ENCODE measurements at places on chromosomes 2 and 18. TPM values are rescaled to one million over a fixed set of nuclear protein-coding genes. Genes with fewer than 3 reads are reported as not detected.

UGT1A3 gene
- not detected for total RNA-seq

PROKR1 gene
- total RNA-seq = 1.7 TPM

SESTD1 gene
- total RNA-seq = 56.7 TPM

MXD1 gene
- total RNA-seq = 19.7 TPM

CPO gene
- total RNA-seq = 2.0 TPM

MYO7B gene
- total RNA-seq = 1.3 TPM

GRCh38 chr2:97068074-97068473, 26.6 kb downstream of the FAHD2B start:
- no peak for DNase-seq

DNA sequence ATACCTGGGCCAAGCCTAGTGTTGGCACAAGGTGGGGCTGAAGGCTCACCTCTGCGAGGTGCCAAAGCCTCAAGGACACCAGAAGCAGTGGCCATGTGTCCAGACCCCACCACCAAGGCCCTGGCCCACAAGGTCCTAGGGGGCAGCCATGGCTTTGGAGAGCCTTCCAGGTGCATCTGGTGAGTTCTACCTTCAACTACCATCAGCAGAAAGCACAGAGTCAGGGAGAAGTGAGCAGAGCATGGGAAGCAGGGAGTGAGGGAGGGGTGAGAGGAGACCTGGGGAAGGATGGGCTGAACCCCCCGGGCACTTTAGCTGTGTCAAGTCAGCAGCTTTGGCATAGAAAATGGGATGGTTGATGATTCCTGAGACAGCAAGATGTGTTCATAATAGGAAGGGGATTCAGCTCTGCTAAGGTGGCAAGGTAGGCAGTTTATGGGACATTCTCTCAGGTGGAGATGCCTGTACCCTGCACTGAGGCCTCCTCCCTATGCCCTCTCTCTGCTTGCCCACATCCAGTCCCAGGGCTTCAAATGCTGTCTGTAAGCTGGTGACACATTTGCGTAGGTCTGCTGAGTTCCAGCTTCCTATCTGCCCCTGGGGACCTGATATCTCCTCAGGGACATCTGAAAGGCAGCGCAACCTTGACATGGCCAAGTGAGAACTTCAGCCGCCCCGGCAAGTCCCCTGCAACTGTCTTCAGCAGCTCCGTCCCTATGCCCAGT, 83.4 kb upstream of the RGPD5 start:
- no peak for DNase-seq

- no peak for DNase-seq
These were observed 113.3 kb upstream of the ZNF521 start for GRCh38 chr18:25465152-25465732.

EN1 gene
- total RNA-seq = 1.9 TPM

- no peak for DNase-seq
These were observed 27.9 kb upstream of the TYMS start for GRCh38 chr18:629269-630150.

GRCh38 chr2:104840893-104841585, 12.9 kb upstream of the POU3F3 start:
- DNase-seq = no peak

DNA sequence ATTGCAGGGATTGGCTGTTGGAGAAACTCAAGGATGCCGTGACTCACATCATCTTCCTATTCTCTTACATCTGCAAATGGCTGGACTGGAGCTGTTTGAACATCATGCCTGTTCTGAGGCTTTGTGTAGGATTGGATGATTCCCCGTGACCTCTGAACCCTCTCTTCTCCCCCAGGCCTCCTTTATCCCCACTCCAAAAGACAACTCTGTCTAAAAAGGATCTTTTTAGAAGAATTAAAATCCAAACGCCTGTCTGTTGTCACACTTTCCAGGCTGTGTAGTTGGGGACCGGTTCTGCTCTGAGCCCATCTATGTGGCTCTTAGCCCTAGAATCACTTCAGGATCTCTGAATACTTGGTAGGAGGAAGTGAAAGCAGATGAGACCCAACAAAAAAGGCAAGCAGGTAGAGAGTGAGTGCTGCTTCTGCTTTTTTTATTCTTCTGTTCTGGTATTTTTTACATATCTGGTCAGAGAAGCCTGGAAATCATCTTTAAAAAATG, 565 bp downstream of the SP140 start:
- DNase-seq = no peak

LYG1 gene
- total RNA-seq = 1.1 TPM

DNA sequence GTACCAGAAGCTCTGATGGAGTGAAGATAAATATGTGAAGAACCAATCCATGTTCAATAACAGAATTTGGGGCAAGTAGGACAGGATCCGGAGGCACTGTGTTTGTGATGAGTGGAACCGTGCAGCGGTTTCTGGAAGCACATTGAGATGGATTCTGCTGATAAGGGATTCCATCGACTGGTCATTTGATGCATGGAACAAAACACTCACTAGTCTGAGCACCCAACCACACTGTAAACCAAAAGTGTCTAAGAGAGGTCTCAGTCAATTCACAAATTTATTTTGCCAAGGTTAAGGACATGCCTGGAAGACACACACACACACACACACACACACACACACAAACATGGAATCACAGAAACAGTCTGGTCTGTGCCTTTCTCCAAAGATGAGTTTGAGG, 459.5 kb downstream of the FBXO15 start:
- no peak for DNase-seq

DNA sequence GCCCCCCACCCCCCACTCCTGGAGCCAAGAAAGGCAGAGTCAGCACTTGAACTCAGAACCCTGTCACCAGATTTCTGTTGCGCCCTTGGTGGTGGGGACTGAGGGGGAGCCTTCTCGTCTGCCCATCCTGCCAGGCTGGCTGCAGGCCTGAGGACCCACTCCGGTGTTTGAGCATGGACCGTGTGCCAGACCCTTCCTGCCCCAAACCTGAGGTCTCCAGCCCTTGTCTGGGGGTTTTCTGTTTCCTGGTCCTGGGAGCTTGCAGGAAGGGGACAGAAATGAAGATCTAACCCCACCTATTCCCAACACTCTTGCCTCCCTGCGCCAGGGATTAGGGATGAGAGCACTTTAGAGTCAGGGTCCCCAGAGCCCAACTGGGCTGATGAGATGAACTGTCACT, 190.6 kb downstream of the HAUS1 start:
- no peak for DNase-seq

DNA sequence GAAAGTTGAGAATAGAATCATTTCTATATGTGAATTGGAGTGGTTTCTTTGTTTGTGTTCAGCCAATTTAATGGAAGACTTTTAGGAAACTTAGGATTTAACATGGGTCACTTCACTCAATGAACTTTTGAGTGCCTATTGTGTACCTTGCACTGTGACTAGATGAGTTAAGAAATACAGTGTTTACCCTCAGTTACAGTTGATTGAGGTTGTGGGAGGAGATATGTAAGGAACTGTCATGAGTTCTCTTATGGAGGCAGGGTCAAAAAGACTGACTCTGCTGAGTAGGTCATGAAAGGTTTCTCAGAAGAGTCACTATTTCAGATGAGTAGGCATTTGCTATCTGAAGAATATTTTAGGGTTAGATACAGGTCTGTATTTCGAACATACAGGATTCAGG, 98.6 kb downstream of the RAB3GAP1 start:
- no peak for DNase-seq

DNA sequence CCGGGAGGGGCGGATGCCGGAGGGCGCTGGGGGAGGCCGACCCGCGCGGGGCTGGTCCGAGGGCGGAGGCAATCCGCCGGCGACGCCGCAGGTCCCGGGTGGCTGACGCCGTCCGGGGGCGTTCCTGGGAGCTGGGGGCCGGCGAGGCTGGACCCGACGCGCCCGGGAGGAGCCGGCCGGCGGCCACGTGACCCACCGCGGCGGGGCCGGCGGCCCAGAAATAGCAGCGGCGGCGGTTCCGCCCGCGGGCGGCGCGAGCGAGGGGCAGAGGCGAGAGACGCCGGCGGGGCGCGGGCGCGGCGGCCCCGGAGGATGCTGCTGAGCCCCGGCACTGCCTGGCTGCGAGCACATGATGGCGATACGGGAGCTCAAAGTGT, at the start of gene RAB31:
RAB31 (plus strand) TSS at position 245 of the 377 bp plus-strand sequence; CDS start at position 350, 105 bp downstream.
- DNase-seq = no peak

GRCh38 chr18:23619388-23619881, 33.1 kb upstream of the NPC1 start:
- no peak for DNase-seq

ANKRD30BL gene
- total RNA-seq = not detected

NEURL3 gene
- total RNA-seq = not detected

GRCh38 chr2:188142636-188143295, 148.9 kb upstream of the GULP1 start:
- no peak for DNase-seq

DNA sequence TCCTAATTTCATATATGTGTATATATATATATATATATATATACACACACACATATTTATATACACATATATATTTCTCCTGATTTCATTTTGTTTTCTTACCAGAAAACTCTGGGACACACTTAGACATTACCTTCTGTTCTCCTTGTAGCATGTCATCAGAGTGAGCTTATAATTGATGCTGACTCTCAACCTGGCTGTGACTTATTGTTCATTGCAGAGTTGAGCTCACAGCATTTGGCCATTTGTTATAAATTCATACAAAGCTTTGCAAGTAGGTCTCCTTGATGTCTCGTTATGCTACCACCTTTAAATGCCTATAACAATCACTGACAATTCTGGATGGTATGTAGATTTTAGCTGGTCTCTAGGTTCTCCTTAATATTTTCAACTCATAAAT, 314.8 kb downstream of the LRRTM4 start:
- DNase-seq = no peak

All from omental fat pad (tissue), 4 donors.